ENCODE measurements at places on chromosomes 1 and 21.

DNA sequence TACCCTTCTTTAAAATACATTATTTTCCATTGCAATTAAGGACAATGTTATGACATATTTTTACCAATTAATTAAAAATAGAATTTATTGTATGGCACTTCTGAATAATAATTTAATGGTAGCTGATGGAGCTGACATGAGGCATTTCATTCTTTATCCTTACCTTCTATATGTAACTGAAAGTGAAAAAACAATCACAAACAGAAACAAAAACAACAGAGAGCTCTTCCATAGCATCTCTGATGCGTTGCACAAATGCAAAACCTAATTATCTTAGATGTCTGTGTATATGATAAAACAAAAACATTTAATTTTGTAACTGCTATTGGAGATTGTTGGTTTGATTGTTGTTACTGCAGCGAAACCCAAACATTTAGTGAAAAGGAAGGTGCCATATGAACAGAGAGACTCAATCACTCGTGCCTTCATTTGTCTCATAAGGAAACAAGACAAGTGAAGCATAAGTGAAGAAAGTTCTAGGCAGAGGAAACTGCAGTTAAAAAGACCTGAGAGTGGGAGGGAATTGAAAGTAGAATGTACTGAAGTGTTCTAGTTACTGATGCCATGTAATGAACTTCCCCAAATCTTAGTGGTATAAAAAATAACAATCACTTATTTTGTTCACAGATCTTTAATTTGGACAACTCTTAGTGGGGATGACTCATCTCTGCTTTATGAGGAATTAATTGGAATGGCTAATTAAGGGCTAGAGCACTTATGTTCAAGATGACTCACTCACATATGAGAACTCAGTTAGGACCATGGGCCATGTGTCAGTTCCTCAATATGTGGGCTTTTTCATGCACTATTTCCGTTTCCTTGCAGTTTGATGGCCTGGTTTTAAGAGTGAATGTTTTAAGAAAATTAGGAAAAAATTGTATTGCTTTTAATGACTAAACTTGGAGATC lies 245.0 kb upstream of the OLFM3 start:
- no peak for DNase-seq

DNA sequence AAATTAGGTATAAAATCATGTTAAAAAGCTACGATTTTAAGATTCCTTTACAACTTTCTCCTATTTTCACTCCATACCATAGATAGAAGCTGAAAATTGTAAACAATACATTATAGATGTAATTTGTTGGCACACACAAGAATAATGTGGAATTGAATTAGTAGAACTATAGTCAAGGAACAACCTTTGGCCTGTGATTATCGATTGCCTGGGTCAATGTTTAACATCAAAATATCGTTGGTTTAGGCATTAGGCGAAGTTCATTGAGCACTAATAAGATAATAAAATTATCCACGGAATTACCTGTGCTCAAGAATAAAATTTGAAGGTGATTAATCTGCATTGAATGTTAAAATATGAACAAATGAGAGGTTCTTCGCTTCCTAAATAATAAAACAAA lies 455.1 kb upstream of the ZP4 start:
- no peak for DNase-seq

GRCh38 chr1:10835822-10836421 lies 39.5 kb upstream of the CASZ1 start:
- peak; percentile 49 for DNase-seq

DNA sequence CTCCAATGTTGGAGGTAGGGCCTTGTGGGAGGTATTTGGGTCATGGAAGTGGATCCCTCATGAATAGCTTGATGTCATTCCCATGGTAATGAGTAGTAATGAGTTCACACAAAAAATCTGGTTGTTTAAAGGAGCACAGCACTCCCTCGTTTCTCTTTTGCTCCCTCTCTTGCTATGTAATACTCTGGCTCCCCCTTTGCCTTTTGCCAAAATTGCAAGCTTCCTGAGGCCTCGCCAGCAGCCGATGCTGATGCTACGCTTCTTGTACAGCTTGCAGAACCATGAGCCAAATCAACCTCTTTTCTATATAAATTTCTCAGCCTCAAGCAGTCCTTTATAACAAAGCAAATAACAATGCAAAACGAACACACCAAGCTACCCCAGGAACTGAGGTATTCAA lies 80.9 kb downstream of the LHX9 start:
- DNase-seq: no peak

DNA sequence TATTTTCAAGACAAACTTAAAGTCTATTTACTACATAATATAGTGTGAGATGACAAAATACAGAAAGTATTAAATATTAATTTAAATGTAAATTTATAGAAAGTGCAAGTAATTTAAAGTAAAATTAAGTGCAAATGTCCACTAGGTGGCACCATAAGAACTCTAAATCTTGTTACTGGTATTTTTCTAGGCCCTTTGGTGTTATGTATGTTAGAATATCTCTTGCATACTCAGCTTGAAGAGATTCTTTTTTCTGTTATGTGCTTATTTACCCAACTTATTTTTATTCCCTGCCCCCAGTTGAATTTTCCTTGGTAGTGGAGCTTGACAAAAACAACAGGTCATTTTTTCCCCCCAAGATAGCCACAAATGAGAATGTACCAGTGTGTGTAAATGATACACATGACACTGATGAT lies 71.5 kb downstream of the RPS6KC1 start:
- DNase-seq: peak; percentile 55

GRCh38 chr1:239457491-239458143 lies 71.2 kb downstream of the CHRM3 start:
- no peak for DNase-seq

- no peak for DNase-seq
Observed at GRCh38 chr21:45041351-45041805, 33.0 kb upstream of the ADARB1 start.

DNA sequence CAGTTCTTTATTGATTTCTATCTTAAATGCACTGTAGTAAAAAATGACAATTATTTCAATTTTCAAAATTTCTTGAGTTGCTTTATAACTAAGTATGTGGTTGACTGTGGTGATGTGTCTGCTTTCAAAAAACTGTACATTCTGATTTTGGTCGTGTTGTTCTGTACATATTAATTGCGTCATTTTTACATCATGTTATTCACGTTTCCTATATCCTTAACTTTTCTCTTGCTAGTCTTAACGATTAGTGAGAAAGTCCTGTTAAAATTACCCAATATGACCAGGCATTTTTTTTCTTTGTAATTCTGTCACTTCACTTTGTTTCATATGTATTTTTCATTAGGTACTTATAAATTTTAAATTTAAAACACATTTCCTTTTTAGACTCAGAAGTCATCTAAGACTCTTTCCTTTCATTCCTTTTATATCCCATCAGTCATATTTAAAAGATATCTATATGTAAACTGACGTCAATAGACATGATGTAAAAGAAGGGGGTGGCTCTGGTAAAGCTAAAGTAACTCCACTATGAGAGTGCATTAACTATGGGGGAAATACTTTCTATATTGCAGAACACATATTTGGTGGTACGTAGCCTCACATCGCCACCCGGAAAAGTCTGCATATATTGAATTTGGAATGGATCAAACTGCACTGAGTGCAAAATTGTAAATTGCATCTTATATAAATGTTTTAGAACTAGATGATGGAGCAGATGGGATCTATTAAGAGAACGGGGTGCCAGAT lies 1.1 kb upstream of the COA6 start:
- DNase-seq: no peak

DNA sequence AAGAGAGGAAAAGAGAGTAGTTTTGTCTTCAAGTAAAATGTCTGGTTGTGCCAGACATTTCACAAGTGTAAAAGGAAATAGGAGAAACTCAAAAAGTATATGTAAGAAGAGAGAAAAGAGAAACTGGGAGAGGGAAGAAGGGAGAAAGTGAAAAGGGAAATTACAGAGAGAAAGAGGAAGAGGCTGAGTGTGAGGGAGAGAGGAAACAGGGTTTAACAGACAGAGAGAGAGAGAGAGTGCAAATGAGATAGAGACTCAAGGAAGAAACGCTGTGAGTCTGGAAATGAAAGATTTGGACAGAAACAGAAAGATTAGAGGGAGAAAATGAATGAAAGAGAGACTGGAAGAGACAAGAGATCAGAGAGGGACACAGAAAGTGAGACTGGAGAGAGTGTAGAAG lies 806.2 kb downstream of the PLA2G4A start:
- DNase-seq: no peak

- DNase-seq: no peak
Observed at GRCh38 chr1:175911138-175911537, 167.7 kb upstream of the TNR start.

GRCh38 chr21:31198575-31198974 lies 145.5 kb downstream of the TIAM1 start:
- DNase-seq: peak; percentile 48

GRCh38 chr1:61640531-61641530 lies 84.1 kb downstream of the TM2D1 start:
- DNase-seq: no peak

DNA sequence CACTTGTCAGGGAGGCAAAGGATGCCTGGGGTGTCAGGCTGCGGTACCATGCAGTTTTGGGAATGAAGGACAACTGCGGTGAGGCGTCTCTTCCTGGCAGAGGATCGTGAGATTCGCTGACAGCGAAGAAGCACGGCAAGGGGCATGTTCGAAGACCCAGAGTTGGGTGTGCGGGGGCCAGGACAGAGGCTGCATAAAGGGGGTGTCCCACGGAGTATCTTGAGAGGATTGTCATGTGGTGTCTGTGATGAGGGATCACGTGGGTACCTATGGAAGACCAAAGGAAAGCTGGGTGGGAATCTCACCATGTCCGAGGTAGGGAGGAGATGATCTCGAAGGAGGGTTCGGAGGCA lies 372 bp downstream of the SLC25A44 start:
- DNase-seq: no peak

GRCh38 chr1:89701746-89702241 lies 68.9 kb downstream of the LRRC8C start:
- no peak for DNase-seq

GRCh38 chr1:208173749-208174148 lies 70.4 kb downstream of the PLXNA2 start:
- DNase-seq: no peak

GRCh38 chr1:116164604-116165368 lies 53.6 kb downstream of the MAB21L3 start:
- DNase-seq: no peak

- DNase-seq: no peak
Observed at GRCh38 chr1:68449901-68450300, at the start of gene RPE65. TSS of gene RPE65 (minus strand) at chr1:68449954. CDS start at chr1:68449905, 49 bp downstream.

GRCh38 chr1:223872308-223872901 lies 26.7 kb upstream of the TP53BP2 start:
- DNase-seq: no peak

DNA sequence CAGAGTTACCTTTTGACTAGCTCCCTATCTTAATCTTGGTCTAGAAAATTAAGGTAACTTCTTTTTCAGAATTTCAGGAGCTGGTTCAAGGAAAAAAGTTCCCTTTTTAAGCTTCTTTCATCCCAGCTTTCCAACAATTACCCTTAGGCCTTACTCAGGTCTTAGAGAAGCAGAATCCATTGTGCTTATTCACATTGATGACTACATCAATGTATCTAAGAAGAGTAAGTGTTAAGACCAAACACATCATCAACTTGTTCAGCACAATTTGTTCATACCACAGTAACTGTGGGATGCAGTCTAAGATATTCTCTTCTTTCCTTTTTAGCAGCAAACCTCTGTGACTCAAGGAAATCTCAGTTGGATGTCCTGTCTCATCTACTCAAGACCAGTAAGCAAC lies 4.1 kb downstream of the MRPL9 start:
- no peak for DNase-seq

- no peak for DNase-seq
Observed at GRCh38 chr1:245317217-245317616, 162.4 kb downstream of the KIF26B start.

DNA sequence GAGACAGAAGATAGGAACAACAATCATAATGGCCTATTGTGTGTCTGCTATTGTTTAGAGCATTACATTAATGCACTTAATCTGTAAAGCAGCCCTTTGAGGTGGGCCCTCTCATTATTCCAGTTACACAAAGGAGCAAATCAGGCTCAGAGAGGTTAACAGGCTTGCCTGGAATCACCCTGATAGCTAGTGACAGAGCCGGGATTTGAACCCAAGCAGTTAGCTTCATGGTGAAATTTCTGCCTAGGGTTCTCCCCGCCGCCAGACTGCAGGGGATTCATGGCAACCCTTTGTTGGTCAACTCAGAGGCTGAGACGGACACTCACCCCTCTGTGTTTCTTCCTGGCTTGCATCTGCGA lies 7.1 kb downstream of the HEYL start:
- DNase-seq: no peak

- no peak for DNase-seq
Observed at GRCh38 chr1:4778056-4778455, 123.6 kb downstream of the AJAP1 start.

- no peak for DNase-seq
Observed at GRCh38 chr21:35291973-35292627, 243.0 kb upstream of the RUNX1 start.

DNA sequence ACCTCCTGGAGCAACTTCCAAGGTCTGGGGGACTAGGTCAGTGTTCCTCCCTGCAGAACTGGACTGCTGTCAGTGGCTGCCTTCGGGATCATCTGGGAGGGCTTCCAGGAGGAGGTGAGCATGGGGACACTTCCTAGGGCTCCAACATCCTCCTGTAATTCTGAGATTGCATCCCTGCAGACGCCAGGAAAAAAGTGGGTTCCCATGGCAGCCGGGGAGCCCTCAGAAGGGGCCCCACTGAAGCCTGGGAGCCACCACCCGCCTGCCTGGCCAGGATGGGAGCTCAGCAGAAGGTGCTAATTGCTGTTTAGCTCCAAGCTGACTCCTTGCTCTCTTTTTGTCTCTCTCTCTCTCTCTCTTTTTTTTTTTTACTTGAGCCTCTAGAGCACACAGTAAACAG lies 16.1 kb upstream of the ARF1 start:
- no peak for DNase-seq

DNA sequence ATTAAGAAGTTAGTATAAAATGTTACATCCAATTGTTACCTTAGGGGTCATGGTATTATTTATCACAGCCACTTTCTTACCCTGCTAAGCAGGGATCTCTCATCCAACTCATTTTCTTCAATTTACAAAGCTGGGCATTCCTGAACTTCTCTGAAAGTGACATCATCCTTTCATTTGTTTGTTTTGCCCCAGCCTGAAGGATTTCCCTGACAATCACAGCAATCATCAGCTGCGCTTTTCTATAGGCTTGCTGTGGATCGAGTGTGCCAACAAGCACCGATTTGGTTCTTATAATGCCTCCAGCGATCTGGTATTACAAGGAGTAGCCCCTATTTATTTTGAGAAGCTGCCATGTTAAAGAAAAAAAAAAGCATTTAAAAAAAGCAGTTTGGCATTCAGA lies 240.2 kb downstream of the USH2A start:
- DNase-seq: no peak

DNA sequence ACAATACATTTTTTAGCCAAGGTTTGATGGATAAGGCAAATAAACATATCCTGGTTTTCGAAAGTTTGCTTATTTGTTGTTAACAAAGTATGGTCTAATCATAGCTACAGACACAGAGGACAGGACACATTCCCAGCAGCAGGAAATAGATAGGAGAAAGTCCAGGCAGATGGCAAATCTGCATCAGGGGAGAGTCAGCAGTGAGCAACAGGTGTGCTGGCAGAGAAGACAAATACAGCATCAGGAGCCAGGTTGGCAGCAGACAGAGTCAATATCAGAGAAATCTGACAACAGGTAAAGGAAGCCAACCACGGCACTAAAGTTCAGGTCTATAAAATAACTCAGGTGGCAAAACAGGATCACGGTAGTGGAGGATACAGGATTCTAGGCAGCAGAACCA lies 210.7 kb upstream of the PTBP2 start:
- no peak for DNase-seq

GRCh38 chr1:230109895-230110667 lies 43.0 kb downstream of the GALNT2 start:
- no peak for DNase-seq

- no peak for DNase-seq
Observed at GRCh38 chr1:244328476-244328875, 123.2 kb downstream of the ADSS2 start.
